Stimulated activated CD4-positive, alpha-beta T cell treated with anti-CD3 and anti-CD28 coated beads, TNF-alpha, amount 100 ng/mL, for 1 hour (primary cell): ENCODE measurements at places on chromosomes 16 and 17.

- no peak for DNase-seq
Observed at GRCh38 chr17:75103601-75104554, 5.9 kb upstream of the ARMC7 start.

DNA sequence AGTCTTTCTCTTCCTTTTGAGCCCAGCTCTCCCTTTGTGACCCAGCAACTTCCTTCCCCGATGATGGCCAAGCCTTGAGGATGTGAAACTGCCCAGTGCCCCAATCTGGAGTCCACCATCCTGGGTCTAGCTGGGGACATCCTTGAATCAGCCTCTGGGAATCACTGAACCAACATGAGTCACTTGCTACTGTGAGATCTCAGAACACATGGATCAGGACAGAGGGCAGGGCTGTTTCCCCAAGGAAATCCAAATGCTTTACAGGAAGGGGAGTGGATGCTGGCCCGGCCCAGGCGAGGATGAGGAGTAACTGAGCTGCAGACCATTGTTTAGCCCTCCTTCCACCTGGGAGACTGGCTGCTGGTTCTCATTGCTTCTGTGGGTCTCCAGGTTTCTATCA lies 547.6 kb downstream of the WWOX start:
- DNase-seq = no peak

- DNase-seq = no peak
Observed at GRCh38 chr17:39899215-39899614, 19.2 kb downstream of the GSDMB start.

DNA sequence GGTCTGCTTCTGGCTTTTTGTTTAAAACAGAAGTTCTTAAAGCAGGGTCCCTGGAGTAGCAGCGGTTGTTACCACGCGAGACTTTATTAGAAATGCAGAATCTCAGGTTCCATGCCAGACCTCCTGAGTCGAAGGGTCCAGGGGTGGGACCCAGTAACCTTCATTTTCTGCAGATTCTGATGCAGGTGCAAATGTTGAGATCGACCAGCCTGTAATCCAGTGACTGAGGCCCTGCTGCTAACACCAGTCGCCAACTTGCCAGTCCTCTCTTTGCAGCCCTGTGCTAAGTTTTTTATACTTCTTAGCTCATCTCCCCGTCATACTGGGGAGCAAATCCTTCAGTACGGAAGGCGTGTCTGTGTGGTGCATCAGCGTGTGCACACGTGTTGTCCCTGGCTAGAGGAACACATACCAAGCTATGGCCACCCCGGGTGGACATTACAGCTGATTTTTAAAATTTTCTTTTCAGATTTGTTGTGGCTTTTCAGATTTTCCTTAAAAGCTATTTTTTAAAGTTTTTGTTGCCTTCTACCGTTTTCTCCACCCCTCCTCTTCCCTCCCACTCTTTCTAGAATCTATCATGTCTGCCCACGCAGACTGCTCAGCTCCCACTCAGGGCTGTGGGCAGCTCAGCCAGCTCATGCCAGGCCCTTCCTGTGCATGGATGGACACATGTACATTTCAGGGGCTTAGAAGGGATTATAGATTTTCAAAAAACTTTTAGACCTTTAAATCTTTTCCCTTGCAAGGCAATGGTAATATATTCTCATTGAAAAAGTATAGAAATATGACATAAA lies 57.7 kb downstream of the MEAK7 start:
- DNase-seq = no peak

DNA sequence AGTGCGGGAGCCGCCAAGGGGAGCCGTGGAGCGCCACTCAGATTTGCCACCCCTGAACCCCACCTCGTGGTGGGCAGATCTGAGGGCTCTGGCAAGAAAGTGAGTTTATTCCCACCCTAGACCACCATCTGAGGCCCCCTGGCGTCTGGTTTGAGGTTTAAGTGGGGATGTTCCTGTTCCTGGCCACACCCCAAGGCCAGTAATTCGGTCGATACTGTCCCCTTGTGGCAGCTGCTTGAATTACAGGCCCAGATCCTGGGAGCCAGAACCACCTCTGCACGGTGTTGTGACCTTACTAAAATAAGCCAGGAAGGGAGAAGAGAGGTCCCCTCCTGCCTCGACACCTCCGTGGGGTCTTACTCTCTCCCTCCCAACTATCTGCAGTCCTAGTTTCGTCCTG lies 3.3 kb upstream of the LAT start:
- no peak for DNase-seq
